ENCODE measurements at places on chromosomes 16 and 17.

GRCh38 chr17:67772679-67773078, 52.6 kb upstream of the BPTF start:
- no peak for DNase-seq

- no peak for DNase-seq
Measured at GRCh38 chr16:85865-86264, 7.8 kb downstream of the MPG start.

GRCh38 chr16:27549464-27549745, 308 bp downstream of the GTF3C1 start:
- DNase-seq, result no peak

GRCh38 chr17:36597866-36598777, 3.3 kb upstream of the MRM1 start:
- no peak for DNase-seq

DNA sequence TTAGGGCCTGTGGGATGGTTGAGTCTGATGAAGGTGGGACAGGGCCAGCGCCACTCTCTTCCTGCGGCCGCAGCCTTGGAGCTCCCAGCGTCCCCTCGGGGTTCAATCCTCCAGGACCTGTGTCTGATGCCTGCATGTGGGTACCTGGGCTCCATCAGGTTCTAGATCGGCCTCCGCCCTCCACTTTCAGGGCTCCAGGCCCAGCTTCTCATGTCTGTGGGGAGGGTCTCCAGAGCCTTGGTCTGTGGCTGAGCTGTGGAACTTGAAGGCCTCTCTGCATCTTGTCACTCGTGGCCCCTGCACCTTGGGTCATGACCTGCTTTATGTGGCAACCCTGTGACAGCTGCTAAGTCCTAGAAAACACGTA, 89.8 kb upstream of the ZNF750 start:
- DNase-seq, result no peak

GRCh38 chr17:66580184-66580955, 254.5 kb upstream of the CACNG5 start:
- no peak for DNase-seq

DNA sequence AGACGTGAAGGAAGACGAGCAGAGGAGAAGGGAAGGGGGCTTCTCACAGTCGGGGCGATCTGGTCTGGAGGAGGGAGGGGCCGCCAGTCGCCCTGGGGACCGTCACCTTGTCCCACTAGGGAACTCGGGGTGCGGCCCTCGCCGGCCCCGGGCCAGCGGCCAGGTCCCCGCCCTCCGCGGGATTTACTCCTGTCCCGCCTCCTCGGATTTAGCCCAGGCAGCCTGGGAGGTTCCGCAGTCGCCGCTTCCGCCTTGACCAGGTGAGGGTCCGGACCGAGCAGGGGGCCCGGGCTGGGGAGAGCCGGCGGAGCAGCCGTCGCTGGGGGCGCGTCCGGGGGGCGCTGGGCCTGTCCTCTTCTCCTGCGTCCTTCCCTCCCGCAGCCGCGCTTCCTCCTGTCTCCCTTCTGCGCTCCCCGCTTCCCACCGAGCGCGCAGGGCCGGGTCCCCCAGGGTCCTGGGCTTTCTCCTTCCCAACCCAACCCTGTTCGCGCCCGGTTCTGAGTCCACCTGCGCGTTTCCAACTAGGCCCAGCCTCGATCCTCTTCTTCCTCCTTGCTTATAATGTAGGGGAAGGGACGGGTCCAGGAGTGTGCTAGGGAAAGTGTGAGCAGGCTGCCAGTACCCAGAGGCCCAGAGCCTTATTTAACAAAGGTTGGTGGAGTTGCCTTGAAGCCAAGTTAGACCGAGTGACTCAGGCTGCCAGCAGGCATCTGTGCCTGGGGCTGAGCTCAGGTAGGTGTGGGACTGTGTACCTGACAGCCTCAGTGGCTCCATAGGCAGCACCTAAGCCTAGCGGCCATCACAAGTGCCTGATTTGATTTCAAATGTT, at the start of gene TNK1:
TNK1 (plus strand) TSS at position 235 of the 829 bp plus-strand sequence. CDS start 1,838 bp downstream, outside the sequence.
- DNase-seq, result no peak

GRCh38 chr16:74829637-74830036, 55.0 kb upstream of the FA2H start:
- no peak for DNase-seq

- DNase-seq, result no peak
Measured at GRCh38 chr16:54076006-54076504, 210.5 kb downstream of the IRX3 start.

GRCh38 chr17:81608605-81609004, 28.3 kb downstream of the NPLOC4 start:
- DNase-seq, result no peak

DNA sequence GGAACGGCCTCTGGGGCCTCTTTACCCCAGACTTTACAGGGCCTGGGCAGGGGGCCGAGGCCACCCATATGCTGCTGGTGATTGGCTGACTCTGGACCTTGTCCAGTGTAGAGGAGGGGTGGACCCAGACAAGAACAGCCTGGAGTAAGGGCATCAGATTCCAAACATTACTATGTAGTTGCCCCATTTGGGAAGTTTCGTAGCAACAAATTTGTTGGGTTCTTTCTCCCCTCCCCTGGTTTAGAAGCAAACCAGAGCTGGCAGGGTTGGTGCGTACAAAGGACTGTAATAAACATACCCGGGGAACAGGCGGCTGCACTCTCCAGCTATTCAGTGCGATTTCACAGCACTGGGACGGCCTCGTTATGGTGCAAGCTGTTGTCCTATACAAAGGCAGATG, 145.5 kb downstream of the NTN1 start:
- no peak for DNase-seq

- no peak for DNase-seq
Measured at GRCh38 chr17:31391496-31391949, at the start of gene RAB11FIP4. TSS of gene RAB11FIP4 (plus strand) at chr17:31391675. CDS start at chr17:31391853, 178 bp downstream.

DNA sequence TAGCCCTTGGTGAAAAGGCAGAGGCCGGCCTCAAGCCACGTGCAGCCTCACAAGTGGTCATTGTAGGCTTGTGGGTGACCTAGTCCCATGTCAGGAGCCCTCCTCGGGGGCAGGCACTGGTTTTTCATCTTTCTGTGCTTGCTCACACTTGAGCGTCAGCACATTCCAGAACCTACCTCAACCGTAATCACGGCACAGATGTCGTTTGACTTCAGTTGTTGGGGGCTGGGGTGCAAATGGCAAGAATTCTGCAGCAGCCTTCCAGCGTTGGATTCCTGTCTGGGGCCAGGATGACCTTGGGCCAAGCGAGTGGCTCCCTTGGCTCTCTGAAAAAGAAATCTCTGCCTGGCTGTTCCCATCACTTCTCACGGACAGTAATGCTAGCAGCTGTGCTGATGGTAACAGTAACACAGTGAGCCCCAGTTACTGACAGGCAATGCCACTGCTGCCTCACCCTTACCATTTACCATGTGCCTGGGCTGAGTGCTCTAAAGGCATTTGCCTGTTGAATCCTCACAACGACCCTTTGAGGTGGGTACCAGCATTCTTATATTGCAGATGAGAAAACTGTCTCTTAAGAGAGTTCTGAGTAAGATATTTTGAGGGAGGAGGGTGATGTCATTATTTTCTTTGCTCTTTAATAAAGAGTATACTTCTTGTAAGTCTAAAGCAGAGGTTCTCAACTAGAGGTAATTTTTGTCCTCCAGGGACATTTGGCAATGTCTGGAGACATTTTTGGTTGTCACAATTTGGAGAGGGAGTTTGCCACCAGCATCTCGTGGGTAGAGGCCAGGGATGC, 46.5 kb downstream of the KSR1 start:
- no peak for DNase-seq

Measured in T-helper 2 cell treated with Interferon-gamma antibody and Interleukin-4, amounts not matched to agents 5 μg/mL and 100 μg/mL, for 36 hours (primary cell).